Activated naive CD4-positive, alpha-beta T cell (primary cell): ENCODE measurements at places on chromosomes 2 and 18.

DNA sequence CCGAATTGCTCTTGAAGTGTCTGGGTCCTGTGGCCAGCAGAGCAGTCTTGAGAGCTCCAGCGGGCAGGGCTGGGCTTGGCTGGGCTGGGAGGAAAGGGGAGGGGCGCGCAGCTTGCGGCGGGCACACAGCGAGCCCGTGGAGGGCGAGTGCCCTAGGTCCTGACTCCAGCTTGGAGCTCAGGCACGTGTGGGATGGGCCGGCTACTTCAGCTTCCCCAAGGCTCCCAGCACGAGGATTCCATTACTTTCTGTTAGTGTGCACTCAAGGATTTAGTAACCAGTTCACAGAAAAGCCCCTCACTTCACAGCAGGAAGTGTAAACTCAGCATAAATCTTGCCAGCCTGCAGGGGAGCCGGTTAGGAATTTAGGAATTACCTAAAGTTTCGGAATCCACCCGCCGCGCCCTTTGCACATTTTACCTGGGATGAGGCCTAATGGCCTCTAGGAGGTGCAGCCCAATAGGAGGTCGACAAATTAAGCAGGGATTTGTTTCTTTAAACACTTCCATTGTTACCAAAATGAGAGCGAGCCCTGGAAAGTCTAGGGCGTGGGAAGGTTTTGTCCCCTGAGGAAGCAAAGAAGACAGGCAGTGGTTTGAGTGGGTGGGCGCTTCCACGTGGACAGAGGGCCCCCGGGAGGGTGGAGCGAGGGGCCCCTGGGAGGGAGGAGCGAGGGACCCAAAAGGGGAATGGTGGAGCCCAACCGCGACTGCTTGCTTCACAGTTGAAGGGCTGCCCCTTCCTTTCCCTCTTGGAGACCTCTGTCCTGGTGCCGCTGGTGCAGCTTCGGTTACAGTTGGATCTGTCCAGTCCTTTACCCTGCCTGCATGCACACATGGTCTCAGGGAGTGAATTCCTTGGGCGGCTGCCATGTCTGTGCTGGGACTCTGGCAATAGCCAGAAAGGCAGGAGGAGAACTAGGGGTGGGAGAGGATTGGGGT, 93.3 kb downstream of the CTAGE1 start:
- DNase-seq: no peak

DNA sequence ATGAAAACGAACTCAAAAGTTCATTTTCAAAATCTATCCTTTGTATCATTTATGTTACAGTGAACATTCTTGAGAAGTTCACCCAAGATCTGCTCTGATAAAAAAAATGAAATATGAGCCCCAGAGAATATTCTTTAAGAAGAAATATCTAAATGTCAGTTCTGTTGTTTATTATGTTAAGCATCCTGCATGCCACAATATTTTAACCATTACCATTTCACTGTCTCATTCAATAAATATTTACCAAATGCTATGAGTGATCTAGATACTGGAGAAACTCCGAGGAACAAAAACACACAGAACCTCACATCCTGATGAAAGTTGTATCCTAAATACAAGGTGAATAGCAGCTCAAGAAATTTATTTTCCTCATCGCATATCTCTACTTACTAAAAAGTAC, 170.2 kb downstream of the ZNF385B start:
- no peak for DNase-seq

DNA sequence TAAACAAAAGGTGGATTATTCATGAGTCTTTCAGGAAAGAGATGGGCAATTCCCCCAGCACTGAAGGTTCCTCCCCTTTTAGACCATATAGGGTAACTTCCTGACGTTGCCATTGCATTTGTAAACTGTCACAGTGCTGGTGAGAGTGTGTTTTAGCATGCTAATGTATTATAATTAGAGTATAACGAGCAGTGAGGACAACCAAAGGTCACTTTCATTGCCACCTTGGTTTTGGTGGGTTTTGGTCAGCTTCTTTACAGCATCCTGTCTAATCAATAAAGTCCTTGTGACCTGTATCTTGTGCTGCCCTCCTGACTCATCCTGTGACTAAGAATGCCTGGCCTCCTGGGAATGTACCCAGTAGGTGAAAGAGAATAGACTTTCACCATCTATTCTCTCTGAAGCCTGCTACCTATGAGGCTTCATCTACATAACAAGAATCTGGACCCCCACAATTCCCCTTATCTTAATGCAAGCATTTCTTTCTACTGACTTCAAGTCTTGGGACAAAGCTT, 148.7 kb downstream of the CABLES1 start:
- DNase-seq: no peak

DNA sequence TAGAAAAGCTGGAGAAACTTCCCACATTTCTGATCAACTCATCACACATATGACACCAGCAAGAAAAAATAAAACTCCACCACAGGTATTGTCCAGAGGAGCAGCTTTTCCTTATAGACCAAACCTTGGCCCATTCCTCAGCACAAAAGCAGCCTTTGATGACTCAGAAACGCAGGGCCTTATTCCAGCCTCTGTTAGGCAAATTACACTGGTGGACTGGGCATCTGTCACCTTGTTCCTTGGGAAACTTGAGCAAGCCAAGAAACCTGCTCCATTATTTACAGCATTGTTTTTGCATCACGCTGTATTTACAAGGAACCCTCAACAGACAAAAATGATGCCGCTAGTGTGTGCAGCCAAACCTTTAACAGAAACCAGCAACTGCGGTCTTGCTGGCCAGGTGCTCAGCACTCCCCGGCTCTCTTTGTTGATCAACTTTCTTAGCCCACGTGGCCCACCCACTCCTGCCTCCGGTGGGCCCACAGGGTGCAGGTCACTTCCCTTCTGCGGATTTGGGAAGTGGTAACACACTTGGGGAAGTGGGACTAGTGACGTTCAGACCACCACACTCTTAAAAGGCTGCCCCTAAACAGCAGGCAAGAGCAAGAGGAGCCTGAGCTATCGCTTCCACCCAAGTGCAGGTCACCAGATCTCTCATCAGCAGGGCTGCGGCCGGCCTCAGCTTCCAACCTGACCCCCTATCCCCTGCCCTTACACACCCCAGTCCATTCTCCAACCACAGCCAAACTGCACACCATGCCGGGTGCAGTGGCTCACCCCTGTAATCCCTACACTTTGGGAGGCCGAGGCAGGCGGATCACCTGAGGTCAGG, 1.5 kb downstream of the AP1S3 start:
- DNase-seq: no peak

DNA sequence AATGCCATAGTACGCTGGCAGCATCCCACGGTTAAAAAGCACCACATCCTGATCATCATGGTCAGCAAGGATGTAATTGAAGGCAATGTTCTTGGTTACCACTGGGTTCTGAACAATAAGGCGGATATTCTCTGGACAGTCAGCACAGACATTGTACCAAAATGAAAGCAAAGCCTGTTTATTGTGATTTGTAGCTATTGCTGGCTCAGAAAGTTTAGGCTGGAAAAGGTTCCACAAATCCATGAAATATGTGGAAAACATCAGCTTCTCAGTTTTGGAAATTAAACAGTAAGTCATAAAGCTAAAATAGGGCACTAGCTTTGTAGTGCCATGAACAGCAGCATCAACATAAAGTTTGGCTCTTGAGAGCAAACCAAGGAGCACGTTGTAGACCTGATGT, 52.2 kb downstream of the C2orf74 start:
- no peak for DNase-seq

DNA sequence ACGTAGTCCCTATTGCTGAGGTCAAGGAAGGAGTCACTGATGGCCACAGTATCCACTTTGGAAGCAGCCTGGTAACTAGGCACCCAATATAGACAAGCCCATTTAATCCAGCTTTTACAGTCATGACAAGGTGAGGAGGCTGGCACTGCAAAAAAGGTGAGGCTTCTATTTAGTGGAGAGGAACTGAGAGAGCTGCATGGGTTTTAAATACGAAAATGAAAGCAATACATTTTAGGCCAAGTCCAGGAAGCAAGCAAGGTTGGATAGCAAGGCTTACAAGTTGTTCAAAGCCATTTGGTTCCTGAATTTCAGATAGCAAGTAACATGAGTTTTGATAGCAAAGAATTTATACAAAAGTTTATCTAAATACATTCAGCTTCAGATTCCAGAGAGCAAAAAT, 80.4 kb downstream of the SGPP2 start:
- no peak for DNase-seq

- DNase-seq: no peak
Observed at GRCh38 chr2:25165992-25166875, 2.1 kb downstream of the POMC start.

GRCh38 chr18:10299643-10300042, 154.8 kb upstream of the APCDD1 start:
- DNase-seq: no peak

DNA sequence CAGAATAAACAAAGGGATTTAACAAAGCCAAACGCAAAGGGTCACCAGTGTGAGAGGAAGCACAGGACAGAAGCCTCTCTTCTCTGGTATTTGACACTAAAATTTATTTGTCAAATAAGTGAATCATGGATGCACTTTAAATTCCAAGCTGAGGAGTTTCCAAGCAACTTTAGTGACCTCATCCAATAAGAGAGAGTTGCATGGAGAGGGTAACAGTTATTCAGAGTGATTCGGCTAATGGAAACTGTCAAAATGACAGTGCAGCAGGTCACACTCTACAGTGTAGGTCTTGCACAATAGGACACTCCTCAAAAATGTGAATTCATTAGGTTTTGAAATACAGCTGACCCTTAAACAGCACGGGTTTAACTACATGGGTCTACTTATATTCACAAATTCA, 103.9 kb upstream of the ACVR1C start:
- DNase-seq: no peak

DNA sequence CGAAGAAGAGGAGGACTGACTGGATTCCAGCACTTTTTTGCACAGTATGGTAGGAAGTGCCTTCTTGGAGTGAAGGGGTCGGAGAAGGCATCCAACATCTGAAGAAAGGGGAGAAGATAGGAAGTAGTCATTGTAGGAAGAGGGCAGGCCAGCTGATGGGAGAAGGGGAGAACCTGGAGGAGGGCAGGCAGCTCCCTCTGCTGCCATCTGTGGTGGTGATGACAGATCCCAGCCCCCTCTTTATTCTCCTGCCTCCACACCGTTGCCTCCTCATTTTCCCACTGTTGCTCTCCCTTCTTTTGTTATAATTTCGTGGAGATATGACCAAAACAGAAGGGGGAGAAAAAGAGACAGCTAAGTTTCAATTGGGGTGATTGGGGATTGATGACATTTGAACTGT, 2.9 kb upstream of the SCYGR2 start:
- DNase-seq: no peak

GRCh38 chr2:236915186-236915585, 170.5 kb upstream of the COPS8 start:
- no peak for DNase-seq

GRCh38 chr2:143526498-143526897, 397.3 kb downstream of the ARHGAP15 start:
- DNase-seq: no peak

DNA sequence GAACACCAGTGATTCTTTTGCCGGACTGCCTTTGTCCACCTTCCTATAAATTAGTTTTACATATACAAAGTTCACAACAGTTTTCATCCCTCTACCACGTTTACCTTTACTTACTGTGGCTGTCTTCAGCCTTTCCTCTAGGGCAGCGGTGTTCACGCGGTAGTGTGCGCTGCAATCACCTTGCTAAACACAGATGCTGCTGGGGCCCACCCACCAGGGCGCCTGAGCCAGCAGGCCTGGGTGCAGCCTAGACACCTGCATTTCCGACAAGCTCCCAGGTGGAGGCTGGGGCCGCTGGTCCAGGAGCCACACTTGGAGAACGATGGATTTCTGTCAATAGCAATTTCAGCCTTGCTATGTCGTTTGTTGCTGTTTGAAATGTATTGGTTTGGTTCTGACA, 83.1 kb downstream of the NDUFA10 start:
- DNase-seq: no peak

DNA sequence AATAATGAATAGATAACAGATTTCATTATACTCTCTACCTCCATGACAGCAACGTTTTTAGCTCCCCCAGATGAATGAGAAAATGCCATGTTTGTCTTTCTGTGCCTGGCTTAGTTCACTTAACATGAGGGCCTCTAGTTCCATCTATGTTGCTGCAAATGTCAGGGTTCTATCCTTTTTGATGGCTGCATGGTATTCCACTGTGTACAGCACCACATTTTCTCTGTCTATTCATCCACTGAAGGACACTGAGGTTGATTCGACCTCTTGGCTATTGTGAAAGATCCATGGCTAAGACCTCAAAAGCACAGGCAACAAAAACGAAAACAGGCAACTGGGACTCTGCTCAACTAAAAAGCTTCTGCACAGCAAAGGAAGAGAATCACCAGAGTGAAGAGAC, 264.6 kb downstream of the HDAC4 start:
- no peak for DNase-seq

- DNase-seq: no peak
Observed at GRCh38 chr2:207765547-207765946, 4.2 kb downstream of the FZD5 start.

DNA sequence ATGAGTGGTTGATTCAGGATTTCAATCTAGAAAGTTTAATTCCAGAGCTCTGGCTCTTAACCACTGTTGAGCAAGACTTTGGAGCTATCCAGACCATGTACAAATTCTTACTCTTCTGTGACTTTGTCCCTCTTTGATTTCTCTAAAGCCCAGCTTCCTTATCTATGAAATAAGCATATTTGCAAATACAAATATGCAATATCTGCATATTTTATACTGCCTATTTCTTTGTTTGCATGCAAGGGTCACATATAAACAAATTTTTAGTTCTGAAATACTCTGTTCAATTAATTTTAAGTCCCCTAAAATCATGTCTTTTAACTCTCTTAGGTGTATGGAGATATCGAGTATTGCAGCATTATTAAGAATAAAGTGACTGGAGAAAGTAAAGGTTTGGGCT, 5.5 kb downstream of the RBM45 start:
- no peak for DNase-seq

GRCh38 chr2:174327841-174328113, 7.0 kb upstream of the SP9 start:
- DNase-seq: no peak

DNA sequence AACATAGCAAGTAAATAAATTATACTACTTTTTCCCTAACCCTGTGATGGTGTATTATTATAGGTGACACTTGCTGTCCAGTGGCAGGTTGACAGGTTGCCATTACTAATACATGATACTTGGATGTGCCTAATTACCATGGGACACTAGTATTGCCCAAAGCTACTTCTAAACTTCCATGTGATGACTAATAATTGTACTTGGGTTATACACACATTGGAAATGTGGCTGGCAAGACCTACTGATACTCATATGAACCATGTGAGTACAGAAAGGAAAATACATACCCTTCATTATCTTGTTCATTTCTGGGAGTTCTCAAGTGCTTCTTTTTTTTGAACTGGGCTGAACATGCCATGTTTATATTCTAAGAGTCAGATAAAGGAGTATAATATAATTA, 156.4 kb downstream of the IKZF2 start:
- no peak for DNase-seq

GRCh38 chr2:51031021-51031780, 731 bp downstream of the NRXN1 start:
- no peak for DNase-seq
